ENCODE measurements at places on chromosomes 1 and 21.

- peak; percentile 99 for DNase-seq
Measured at GRCh38 chr1:13748610-13749505, 48.9 kb downstream of the PRDM2 start.

- DNase-seq = no peak
Measured at GRCh38 chr1:212928323-212929291, 21.7 kb upstream of the VASH2 start.

GRCh38 chr1:10679496-10680220 is 116.8 kb downstream of the CASZ1 start:
- DNase-seq = peak; percentile 92

DNA sequence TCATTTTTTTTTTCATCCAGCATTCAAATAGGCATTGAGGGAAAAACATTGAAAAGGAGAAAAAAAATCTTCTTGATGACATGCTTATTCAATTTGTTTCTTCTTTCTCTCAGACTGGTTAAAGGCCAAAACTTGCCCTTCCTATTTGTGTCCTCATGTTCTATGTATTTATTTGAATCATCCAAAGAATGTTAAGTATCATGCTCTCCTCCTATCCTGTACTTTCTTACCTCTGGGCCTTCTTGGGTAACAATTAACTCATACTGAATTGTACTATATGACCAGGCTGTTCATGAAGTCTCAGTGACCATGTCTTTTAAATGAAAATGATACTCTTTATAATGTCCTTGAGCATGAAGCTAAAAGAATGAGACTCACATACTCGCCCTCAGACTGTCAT is 36.5 kb upstream of the DENND1B start:
- no peak for DNase-seq

- no peak for DNase-seq
Measured at GRCh38 chr21:34994766-34995631, 54.1 kb downstream of the RUNX1 start.

DNA sequence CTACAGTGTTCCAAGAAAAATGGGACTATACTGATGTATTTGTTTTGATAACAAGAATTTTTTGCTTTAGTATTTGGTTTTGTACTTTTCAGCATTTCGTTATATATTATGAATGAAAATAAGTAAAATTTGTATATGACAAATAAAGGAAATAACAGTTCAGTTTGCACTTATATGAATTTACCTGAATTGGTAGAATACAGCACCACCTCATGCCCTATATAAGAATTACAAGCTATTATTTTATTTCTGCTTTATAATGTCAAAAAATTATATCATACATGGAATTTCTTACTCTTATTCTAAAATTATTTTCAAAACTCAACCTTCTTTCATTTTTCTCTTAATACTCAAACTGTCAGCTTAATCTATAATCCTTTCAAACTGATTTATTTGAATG is 14.6 kb downstream of the EFCAB7 start:
- peak; percentile 23 for DNase-seq

GRCh38 chr21:32884062-32884461 is 112.5 kb upstream of the PAXBP1 start:
- DNase-seq = no peak

All from eye (tissue), 1 donor.